ENCODE measurements at places on chromosomes 12 and 14. TPM values are rescaled to one million over a fixed set of nuclear protein-coding genes. Genes with fewer than 3 reads are reported as not detected.

- DNase-seq, result peak; percentile 94
Measured at GRCh38 chr12:32671930-32672780, 6.9 kb upstream of the DNM1L start.

DNA sequence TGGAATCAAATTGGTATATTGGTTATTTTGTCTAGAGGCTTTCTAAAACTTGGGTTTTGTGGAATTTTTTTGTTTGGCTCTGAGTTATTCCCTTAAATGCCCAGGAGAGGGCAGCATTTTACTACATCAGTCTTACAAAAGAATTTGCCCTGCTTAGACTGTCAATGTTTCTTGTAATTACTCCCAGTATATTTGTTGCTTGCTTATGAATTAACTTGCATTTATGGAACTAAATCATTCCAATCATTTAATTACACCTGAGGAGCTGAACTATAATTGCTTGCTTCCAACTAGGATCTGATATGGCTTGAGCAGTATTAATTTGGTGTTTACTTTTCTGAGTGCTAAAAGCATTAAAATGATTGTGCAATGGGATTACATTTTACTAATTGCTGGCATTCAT is 48.7 kb downstream of the MIPOL1 start:
- peak; percentile 50 for DNase-seq

DNA sequence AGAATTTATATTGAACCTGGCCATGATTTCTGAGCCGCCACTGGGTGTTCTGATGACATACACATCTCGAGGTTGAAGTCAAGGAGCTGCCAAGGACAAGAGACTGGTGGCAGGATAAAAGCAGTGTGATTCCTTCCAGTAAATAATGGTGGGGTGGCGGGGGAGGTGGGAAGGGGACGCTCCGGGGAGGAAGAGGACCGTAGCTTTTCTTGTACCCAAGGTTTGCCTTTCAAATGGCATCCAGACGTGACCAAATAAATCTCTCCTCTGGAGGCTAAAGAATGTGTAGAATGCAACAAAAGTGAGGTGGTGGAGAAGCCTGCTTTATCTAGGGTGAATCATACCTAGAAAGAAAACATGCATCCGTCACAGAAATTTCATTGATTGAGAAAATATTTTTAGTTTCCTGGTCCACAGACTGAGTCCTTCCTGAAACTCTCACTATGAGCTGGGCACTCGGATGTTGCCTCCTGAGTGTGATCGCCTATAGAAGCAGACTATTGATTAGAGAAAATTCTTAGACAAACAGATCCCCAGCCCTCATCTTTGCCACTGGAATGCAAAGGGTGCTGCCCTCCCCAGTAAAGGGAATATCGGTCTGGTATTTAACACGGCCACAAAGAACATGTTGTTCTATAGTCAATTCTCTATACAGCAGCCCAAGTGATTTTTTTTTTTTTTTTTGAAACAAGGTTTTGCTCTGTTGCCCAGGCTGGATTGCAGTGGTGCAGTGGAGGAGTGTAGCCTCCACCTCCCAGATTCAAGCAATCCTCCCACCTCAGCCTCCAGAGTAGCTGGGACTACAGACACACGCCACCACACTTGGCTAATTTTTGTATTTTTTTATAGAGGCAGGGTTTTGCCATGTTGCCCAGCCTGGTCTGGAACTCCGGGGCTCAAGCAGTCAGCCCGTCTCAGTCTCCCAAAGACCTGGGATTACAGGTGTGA is 112.1 kb downstream of the DPF3 start:
- DNase-seq, result no peak

GRCh38 chr12:11749943-11750690 is 100.6 kb downstream of the ETV6 start:
- no peak for DNase-seq

DNA sequence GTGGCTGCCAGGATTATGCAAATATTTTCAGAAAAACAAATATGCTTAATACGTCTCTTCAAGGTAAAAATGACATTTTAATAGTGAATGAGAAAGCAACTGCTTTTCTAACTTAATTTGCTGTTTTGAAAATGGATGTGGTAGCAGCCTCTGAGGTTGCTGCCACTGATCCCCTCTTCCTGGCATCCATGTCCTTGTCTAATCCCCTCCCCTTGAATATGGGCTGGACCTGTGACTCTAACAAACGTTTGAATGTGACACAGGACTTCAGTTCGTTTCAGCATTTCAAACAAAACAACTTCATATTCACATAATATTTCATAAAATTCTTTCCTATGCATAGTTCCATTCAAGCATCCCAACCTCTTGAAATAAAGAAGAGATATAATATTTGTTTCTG is 64.2 kb upstream of the SLC38A2 start:
- DNase-seq, result no peak

DNA sequence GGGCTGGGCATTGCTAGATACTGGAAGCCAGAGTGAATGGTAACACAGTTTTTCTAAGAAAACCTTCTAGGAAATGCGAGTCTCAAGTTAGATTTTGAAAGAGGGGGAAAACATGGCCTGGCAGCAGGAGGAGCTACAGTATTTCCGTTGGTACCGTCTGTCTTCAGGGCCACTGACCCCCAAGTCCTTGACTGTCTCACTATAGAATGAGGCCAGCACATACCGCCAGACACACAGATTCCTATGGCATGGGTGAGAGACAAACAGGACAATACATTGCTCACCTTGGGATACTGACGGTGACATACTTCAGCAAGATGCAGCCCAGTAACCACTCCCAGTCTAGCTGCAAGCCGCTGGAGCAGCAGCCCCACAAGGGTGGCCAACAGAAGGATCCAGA is 21.7 kb downstream of the SLC11A2 start:
- DNase-seq, result no peak

DNA sequence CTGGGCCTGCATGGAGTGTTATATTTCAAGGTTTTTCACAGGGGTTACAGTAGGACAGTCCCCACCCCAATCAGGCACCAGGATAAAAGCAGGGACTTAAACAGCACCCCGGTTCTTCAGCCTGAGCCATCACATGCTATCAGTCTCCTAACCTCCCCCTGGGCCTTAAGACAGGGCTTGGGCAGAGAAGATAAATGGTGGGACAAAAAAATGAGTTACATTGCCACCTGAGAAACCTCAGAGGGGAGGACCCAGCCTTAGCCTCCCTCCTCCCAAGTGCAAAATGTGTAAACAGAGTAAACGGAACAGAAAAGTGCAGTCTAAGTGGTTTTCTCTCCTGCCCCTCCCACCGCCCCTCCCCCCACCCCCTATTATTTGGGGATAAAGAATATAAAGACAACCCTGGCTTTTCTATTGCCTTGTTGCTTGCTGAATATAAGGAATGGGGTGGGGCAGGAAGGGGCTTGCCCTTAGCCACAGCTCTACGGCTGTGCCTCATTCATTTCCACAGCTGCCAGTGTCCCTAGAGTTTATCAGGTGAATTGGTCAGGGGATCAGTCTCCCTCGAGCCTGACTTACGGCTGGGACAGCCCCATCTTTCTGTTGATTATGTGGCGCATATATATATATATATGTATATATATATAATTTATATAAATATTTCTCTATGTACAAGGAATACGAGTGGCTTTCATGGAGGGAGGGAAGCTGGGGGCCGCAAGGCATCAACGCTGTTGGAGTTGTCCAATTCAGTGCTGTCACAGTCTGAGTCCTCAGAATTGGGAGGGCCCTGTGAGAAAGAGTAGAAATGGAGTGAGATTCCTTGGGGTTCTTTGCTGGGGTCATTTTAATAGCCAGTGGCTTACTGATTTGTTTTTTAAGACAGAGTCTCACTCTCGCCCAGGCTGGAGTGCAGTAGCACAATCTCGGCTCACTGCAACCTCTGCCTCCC is 18.5 kb downstream of the MAP3K12 start:
- DNase-seq, result no peak

DNA sequence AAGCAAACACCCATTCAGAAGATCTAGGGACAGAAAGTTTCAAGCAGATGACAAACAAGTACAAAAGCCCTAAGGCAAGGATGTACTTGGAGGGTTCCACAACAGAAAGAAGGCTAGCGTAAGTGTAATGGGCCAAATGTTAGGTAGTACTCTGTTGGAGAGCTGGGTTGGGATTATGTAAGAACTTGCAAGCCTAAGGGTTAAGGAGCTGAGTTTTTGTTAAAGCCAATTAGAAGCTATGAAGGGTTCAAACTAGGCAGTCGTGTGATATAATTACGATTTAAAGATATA is 41.4 kb downstream of the HECTD1 start:
- no peak for DNase-seq

GRCh38 chr12:19633194-19633593 is 193.9 kb downstream of the AEBP2 start:
- peak; percentile 73 for DNase-seq

GRCh38 chr12:30041096-30041495 is 257.4 kb upstream of the TMTC1 start:
- DNase-seq, result no peak

- no peak for DNase-seq
Measured at GRCh38 chr14:101875727-101876554, 88.4 kb upstream of the DYNC1H1 start.

Gene DEGS2
- total RNA-seq, result 7.4 TPM

Gene GDF3
- total RNA-seq, result not detected

Gene TMEM30B
- 10.4 TPM for total RNA-seq

Gene ACOT2
- total RNA-seq, result 31.9 TPM

Gene NGB
- total RNA-seq, result not detected

Gene HCAR1
- total RNA-seq, result 1.9 TPM

Gene SLC7A7
- 6.8 TPM for total RNA-seq

Gene ACVRL1
- total RNA-seq, result 46.8 TPM

Data from skin of body (tissue), 3 donors.